ENCODE measurements at places on chromosomes 16 and 17.

- DNase-seq = no peak
Measured at GRCh38 chr16:2004795-2005517, 4.7 kb downstream of the ZNF598 start.

GRCh38 chr17:6402258-6402657, 32.7 kb downstream of the AIPL1 start:
- DNase-seq = no peak

- DNase-seq = no peak
Measured at GRCh38 chr17:72945473-72945872, 147.0 kb downstream of the SLC39A11 start.

- DNase-seq = no peak
Measured at GRCh38 chr17:17320188-17320910, 17.2 kb downstream of the NT5M start.

GRCh38 chr17:72270273-72270924, 149.6 kb downstream of the SOX9 start:
- DNase-seq = no peak

DNA sequence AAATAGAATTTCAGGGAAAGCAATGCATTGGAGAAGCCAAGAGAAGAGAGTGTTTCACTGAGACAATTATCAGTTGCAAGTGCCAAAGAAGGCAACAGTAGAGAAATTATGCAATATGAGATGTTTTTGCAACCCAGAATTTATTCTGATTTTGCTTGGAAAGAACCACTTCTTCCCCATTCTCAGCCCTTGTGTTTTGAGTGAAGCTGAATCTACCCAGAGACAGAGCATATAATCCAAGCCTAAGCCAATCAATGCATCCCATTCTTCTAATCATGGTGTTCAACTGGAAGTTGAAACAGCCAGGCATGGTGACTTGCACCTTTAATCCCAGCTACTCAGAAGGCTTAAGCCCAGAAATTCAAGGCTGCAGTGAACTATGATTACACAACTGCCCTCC, 6.9 kb upstream of the SCNN1G start:
- DNase-seq = no peak

- no peak for DNase-seq
Measured at GRCh38 chr17:8665684-8666083, 35.2 kb upstream of the MYH10 start.

DNA sequence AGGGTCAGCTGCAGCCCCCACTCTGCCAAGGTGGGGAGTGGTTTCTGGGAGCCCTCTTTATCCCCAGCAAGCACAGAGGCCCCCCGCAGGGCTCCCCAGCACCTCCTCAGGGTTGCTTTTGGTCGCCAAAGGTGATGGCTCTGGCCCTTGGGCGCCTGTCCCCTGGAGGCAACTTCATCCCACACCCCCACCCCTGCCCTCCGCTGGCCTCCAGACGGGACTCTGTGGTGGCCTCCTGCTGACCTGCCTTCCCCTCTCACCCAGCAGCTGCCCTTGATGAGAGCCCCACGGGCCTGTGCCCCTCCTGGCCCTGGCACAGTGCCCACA, 7.8 kb upstream of the RHOT2 start:
- no peak for DNase-seq

DNA sequence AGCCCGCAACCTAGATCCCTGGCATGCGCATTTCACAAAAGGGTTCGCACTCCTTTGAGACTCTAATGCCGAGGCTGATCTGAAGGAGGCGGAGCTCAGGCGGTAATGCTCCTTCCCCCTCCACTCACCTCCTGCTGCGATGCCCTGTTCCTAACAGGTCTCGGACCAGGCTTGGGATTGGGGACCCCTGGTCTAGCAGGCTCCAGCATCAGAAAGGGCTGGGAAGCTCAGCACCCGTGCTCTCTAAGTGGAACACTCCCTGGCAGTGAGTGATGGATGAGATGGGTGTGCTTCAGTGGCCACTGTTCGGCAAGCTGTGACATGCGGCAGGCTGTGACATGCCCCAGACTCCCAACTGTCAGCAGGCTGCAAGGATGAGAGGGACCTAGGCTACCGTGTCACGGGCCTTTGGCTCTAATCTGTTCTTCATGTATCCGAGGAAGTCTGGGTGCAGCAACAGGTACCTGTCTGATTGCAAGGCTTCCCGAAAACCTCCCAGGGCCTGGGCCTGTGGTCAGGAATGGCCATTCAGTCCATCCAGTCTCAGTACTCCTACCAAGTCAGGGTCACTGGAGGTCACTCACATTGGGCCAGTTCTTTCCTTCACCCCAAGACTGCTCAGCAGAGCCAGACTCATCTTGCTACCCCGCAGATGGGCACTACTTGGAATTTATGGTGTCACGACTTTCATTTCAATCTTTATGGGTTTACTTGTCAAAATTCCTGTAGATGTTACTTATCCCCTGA, 1.3 kb upstream of the ST6GALNAC2 start:
- no peak for DNase-seq

DNA sequence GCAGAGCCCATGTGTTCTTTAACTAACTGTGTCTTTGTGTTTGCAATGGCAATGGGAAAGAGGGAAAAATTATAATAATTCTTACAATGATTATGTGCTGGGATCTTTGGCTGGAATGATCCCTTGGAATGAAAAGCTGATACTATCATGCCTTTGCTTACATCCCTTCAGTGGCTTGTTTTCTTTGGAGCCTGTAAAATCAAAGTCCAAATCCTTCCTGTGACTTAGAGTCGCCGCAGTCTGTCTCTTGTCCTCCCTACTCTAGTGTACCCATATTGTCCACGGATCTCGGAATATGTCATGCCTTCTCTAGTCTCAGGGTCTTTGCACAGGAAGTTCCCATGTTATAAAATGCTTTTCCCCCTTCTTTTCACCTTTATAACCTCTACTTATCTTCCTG, 111.7 kb upstream of the MAF start:
- no peak for DNase-seq

DNA sequence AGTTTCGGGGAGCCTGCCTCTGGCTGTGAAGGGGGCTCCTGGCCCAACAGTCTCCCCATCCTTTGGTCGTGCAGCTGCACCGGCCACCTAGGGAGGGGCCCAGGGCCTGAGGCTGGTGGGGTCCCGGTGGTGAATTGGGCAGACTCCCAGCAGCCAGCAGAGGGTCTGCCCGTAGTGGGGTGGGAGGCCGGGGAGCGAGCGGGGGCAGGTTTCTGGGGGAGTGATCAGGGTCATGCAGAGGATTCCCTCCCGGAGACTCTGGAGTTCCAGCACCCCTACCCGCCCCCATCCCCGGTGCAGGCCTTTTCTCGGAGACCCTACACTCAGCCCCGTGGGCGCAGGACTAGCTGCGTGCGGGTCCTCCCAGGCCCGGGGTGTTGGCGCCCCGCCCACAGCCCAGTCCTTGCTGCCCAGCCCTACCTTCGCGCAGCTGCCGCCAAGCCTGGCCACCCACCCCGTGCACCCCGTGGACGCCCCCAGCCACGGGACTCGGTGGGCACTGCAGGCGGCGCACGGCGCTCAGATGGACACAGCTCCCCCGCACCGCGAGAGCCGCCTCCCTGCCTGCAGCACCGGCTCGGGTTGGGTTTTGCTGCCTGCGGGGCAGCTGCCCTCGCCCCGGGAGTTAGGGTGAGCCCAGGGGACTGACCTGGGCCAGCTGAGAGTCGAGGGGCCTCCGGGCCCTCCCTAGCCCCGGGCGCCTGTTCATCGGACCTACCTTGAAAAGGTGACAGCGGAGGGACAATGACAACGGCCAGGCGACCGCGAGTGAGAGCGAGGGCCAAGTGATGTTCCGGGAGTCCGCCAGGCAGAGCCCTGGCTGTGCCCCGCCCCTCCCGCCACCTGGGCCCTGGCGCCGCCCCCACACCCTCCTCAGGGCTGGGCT, at the start of gene GNG13:
TSS of gene GNG13 (minus strand) at position 787 of the 886 bp plus-strand sequence. CDS start 1,657 bp downstream, outside the sequence.
- DNase-seq = no peak

- DNase-seq = no peak
Measured at GRCh38 chr17:27433521-27433920, 22.7 kb upstream of the KSR1 start.

DNA sequence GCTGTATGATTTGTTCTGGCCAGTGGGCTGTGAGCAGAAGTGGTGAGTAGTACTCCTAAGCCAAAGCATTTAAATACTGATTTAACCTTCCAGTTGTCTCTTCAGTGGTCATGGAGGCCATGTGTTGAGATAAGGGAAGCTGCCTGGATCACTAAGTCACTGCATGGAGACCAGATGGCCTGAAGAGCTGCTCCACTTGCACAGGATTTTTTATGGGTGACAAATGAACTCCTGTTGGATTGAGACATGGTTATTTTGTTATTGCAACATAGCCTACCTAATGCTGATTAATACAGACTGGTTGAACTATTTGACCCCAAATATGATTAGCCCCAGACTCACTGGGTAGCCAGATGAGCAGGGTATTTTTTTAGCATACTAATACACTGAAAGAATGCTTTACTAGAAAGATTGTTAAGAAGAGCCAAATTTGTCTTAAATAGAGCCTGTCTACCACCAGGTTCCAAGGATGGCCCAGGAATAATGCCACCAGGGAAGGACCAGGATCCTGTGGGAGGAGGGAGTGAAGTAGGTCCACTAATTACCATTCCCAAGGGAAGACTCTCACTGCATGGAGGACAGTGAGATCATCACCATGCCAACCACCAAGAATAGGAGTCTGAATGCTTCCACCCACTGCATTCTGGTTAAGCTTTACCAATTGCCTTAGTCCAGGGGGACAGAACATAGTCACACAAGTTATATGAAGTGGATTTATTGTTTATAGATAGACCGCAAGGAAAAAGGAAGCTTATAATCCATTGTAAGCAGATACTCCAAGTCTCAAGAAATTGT, 187.4 kb upstream of the IRX6 start:
- DNase-seq = no peak

- DNase-seq = no peak
Measured at GRCh38 chr17:30477774-30478115, 537 bp downstream of the GOSR1 start.

Data from stimulated activated CD4-positive, alpha-beta T cell treated with anti-CD3 and anti-CD28 coated beads, Interleukin-1b, Interleukin-23, amount 100 ng/mL, for 4 hours (primary cell).